Activated CD8-positive, alpha-beta memory T cell treated with anti-CD3 and anti-CD28 coated beads for 24 hours (primary cell): ENCODE measurements at places on chromosomes 4 and X.

GRCh38 chrX:111634823-111635729 is 45.9 kb upstream of the ALG13 start:
- no peak for DNase-seq

- no peak for DNase-seq
Measured at GRCh38 chr4:128596853-128597252, 212.6 kb upstream of the JADE1 start.

- no peak for DNase-seq
Measured at GRCh38 chrX:37504991-37505390, 66.5 kb upstream of the LANCL3 start.

DNA sequence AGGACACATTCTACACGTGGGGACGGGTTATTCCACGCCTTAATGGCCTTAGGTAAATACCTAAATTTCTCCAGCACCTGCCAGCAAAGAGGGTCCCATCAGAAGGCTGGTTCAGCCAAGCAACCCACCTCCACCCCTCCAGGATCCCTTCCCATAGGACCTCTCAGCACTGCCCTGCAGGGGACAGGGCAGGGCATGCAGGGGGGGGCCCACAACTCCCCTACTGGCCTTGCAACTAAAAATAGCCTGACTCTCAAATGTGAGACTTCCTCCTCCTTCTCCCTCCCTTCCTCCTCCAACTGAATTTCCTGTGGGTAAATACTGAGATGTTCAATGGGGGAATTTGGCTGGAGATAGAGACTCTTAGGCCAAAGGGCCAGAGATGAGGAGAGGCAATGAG is 6.3 kb downstream of the LAS1L start:
- DNase-seq, result no peak

DNA sequence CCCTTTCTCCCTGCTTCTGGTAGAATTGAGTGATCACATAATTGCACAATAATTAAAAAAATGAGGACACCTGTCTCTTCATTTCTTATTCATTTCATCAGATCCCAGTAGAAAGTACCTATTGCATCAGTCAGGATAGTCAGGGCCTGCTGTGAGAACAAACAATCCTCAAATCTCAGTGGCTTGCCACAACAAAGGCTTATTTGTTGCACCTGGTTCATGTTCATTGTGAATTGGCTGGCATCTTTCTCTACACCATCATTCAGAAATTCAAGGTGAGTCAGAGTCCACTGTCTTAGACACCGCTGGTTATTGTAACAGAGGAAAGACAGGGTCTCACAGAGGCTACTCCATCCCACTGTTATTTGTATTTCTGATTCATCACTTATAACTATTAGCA is 409.8 kb downstream of the STIM2 start:
- DNase-seq, result no peak
